ENCODE measurements at places on chromosomes 11 and 22. TPM values are rescaled to one million over a fixed set of nuclear protein-coding genes. Genes with fewer than 3 reads are reported as not detected.
A peak's percentile ranks its signal among the peaks of the same experiment; 100 is the strongest.

BTG4 gene
- not detected for total RNA-seq

CACNA1I gene
- total RNA-seq = 9.3 TPM

DGCR2 gene
- 39.0 TPM for total RNA-seq

CALCA gene
- total RNA-seq = not detected

ADAMTS8 gene
- not detected for total RNA-seq

CCDC82 gene
- 34.0 TPM for total RNA-seq

SHISAL1 gene
- total RNA-seq = not detected

GSTT2 gene
- not detected for total RNA-seq

HSD17B12 gene
- 53.9 TPM for total RNA-seq

RELA gene
- total RNA-seq = 76.7 TPM

GRCh38 chr11:108286370-108286769 lies 63.5 kb downstream of the ATM start:
- no peak overlapping the region for H3K27ac ChIP-seq
- H3K36me3 ChIP-seq = peaks cover 64% of the 10 kb centered on the region
- H3K27me3 ChIP-seq = no peaks in the 10 kb centered on the region

DNA sequence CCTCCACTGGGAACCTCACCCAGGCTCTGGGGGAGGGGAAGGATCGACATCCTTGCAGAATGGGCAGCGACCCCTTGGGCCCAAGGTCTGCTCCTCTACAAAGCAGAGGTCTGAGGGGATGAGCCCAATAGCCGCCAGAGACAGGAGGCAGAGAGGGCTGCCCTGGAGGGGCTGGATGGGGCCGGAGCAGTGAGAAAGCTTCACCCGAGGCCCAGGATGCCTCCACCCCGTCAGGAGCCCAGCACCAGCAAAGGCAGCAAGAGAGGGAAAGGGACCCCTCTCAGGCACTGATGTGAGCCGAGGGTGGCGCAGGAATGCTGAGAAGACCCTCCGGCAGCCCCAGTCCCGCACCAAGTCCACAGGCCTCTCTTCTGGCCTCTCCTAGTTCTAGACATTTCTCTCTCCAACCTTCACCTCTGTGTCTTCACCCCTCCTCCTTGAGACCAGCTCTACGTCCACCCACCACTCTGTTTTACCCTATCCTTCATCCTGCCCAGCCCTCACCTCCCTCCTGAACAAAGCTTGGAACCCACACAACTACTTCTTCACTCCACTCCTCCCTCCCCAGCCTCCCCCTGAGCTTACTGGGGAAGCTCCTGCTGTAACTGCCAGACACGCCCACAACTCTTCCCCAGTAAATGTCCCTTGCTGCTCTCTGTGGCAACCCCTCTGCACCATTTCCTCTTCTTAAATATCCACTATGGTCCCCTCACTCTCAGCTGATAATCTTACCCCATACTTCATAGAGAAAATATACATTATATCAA lies 131.9 kb downstream of the MPPED1 start:
- no peak overlapping the region for H3K4me3 ChIP-seq
- H3K4me1 ChIP-seq = no peaks in the 10 kb centered on the region
- DNase-seq = no peak
- H3K36me3 ChIP-seq = no peaks in the 10 kb centered on the region
- H3K27ac ChIP-seq = no peak overlapping the region
- peaks cover 2% of the 10 kb centered on the region for H3K27me3 ChIP-seq

DNA sequence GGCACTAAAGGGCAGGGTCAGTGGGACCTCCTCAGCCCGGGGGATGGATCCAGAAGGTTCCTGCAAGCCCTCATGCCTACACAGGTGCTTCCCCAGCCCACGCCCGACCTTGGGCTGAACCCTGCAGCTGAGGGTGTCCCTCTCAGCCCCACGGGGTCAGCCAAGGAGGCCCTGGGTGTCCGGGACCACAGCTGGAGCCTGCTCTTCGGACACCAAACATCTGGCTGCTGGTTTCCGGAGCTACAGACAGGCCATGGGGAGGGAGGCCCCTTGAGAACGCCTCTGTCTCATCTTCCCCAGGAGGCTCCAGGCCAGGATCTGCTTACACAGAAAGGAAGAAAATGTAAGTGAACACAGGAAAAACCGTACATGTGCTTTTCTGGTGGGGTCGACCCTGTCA lies 355.7 kb downstream of the MN1 start:
- H3K27me3 ChIP-seq = no peaks in the 10 kb centered on the region
- H3K27ac ChIP-seq = no peak overlapping the region
- H3K36me3 ChIP-seq = no peaks in the 10 kb centered on the region
- DNase-seq = no peak

DNA sequence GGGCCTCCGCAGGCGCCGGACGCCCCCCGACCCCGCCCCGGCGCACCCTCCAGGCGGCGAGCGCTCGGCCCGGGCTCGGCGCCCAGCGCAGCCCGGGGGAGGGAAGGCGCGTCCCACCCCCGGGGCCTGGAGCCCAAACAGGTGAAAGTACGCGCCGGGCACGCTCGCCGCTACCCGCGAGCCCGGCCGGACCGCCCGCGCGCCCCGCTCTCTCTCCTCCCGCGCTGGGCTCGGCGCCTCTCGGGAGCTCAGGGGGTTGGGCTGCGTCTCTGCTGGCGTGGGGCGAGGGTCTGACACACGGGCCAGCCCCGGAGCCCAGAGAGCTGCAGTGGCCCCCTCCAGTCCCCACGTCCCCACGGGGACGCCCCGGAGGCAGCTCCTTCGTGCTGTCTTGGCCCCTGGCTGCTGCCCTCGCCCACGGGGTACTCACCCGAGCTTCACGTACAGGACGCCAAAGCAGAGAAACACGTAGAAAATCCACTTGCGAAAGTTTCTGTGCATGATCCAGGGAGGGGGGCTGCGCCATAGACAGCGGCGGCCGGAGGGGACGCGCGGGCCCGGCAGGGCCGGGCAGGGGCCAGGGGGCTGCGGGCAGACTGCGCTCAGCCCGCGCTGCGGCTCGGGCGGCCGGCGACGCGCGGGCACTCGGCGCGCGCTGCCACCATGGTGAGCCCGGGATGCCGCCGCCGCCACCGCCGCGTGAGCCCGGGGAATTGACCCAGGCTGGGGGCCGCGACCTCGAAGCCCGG lies 534 bp downstream of the WNT7B start:
- peaks cover 6% of the 10 kb centered on the region for H3K4me1 ChIP-seq
- DNase-seq = no peak
- H3K4me3 ChIP-seq = no peak overlapping the region
- no peak overlapping the region for H3K27ac ChIP-seq
- H3K27me3 ChIP-seq = peaks cover 43% of the 10 kb centered on the region
- no peaks in the 10 kb centered on the region for H3K36me3 ChIP-seq

GRCh38 chr22:23534201-23534850 lies 45.8 kb downstream of the IGLL1 start:
- H3K27me3 ChIP-seq = peaks cover 5% of the 10 kb centered on the region
- no peak for DNase-seq
- no peaks in the 10 kb centered on the region for H3K36me3 ChIP-seq
- H3K4me1 ChIP-seq = peaks cover 5% of the 10 kb centered on the region
- H3K27ac ChIP-seq = no peak overlapping the region

- no peak overlapping the region for H3K27ac ChIP-seq
- peaks cover 9% of the 10 kb centered on the region for H3K4me1 ChIP-seq
Observed at GRCh38 chr11:117319214-117319840, 3.3 kb upstream of the BACE1 start.

DNA sequence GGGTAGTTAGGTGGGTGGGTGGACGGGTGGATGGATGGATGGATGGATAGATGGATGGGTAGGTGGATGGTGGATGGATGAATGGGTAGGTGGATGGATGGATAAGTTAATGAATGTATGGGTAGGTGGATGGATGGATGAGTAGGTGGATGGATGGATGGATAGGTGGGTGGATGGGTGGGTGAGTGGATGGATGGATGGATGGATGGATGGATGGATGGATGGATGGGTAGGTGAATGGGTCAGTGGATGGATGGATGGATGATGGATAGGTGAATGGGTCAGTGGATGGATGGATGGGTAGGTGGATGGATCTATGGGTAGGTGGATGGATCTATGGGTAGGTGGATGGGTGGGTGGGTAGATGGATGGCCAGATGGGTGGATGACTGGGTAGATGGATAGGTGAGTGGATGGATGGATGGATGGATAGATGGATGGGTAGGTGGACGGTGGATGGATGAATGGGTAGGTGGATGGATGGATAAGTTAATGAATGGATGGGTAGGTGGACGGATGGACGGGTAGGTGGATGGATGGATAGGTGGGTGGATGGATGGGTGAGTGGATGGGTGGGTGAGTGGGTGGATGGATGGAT lies 41.5 kb upstream of the RTL6 start:
- peaks cover 2% of the 10 kb centered on the region for H3K27me3 ChIP-seq
- no peaks in the 10 kb centered on the region for H3K36me3 ChIP-seq
- no peak for DNase-seq
- no peak overlapping the region for H3K27ac ChIP-seq
- H3K4me3 ChIP-seq = no peak overlapping the region
- H3K4me1 ChIP-seq = no peaks in the 10 kb centered on the region

DNA sequence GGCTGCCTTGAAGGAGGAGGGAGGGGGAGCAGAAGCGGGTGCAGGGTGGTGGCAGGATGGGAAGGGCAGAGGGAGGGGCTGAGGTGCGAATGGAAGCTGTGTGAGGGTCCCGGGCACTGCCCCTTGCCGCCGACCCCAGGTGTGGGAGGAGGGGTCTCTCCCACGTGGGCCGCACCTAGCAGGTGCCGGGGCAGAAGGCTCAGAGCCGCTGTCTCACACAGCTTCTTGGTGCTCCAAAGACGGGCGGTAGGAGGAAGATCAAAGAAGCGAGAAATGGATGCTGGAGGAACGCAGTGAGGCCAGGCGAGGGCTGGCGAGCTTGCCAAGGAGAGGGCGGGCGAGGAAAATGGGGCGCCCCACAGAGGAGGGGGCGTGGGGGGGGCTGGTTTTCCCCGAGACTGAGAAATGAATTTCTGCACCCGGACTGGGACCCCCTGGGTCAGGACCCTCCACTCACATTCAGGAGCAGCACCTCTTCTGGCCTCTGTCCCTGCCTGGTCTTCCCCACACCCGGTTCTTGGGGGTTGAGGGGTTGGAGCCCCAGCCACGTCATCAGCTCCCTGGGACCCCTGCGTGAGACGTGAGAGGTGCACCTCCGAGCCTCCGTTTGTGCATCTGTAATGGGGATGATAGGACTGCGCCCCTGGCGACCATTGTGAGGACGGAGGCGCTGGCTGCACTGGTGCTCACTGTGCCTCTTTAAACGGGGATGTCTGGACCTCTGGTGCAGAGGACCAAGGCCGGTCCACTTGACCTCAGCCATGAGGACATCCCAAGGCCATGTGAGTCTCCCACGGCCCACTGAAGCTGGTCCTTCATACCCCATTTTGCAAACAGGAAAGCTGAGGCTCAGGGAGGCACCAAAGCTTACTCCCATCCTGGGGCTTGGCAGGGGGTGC lies 16.8 kb downstream of the LSP1 start:
- H3K36me3 ChIP-seq = peaks cover 18% of the 10 kb centered on the region
- H3K4me1 ChIP-seq = peaks cover 45% of the 10 kb centered on the region
- DNase-seq = no peak
- H3K27ac ChIP-seq = peak overlapping the region; percentile 50
- no peaks in the 10 kb centered on the region for H3K27me3 ChIP-seq
- H3K4me3 ChIP-seq = peak overlapping the region; percentile 39

GRCh38 chr11:26839911-26840698 lies 118.2 kb upstream of the SLC5A12 start:
- H3K4me3 ChIP-seq = no peak overlapping the region
- H3K4me1 ChIP-seq = no peaks in the 10 kb centered on the region
- H3K27ac ChIP-seq = no peak overlapping the region

GRCh38 chr22:30372915-30373314 lies 14.3 kb downstream of the RNF215 start:
- no peak overlapping the region for H3K4me3 ChIP-seq
- no peaks in the 10 kb centered on the region for H3K27me3 ChIP-seq
- H3K4me1 ChIP-seq = no peaks in the 10 kb centered on the region

DNA sequence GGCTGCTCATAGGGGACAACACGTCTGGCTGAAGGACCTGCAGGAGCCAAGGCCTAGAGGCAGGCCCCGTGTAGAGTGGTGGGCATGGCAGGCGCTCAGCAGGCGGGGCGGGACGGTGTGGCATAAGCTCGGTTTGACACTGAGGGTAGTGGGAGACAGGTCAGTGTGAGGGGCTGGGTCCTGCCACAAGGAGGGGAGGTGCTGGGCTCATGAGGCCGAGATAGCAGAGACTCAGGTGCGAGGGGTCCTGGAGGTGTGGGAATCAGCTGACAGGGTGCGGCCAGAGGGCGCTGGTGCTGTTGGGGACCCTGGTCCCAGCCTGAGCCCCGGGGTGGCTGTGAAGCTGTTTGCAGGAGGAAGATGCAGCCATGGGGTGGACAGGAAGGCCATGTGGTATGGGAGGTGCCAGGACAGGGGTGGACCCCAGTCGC lies 6.7 kb downstream of the SLC22A12 start:
- no peak for DNase-seq
- no peaks in the 10 kb centered on the region for H3K4me1 ChIP-seq

- H3K4me3 ChIP-seq = no peak overlapping the region
- H3K36me3 ChIP-seq = no peaks in the 10 kb centered on the region
- no peak for DNase-seq
- no peaks in the 10 kb centered on the region for H3K4me1 ChIP-seq
- no peak overlapping the region for H3K27ac ChIP-seq
Observed at GRCh38 chr22:37373451-37373850, 53.8 kb downstream of the ELFN2 start.

DNA sequence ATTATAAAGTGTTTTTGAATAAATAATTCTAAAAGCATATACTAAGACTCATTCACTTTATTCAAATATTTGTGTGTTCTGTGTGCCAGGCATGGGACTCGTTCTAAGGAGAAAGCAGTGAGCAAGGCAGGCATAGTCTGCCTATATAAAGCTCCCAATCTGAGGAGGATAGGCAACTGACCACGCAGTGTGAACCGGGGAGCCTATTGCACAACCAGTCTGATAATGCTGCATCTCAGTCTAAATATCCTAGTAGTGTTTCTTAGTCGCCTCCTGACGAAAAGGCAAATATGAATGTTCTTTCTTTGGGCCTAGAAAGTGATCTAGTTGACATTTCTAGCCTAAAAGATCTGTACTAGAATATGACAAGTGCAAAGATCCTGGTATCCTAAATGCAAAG lies 98.3 kb downstream of the C11orf65 start:
- H3K36me3 ChIP-seq = peaks cover 71% of the 10 kb centered on the region
- DNase-seq = no peak
- H3K4me3 ChIP-seq = no peak overlapping the region
- H3K27ac ChIP-seq = no peak overlapping the region
- H3K27me3 ChIP-seq = no peaks in the 10 kb centered on the region
- no peaks in the 10 kb centered on the region for H3K4me1 ChIP-seq
